Hepatocyte (in vitro differentiated cells): ENCODE measurements at places on chromosomes 1 and 21. TPM values are rescaled to one million over a fixed set of nuclear protein-coding genes. Genes with fewer than 3 reads are reported as not detected.

DNA sequence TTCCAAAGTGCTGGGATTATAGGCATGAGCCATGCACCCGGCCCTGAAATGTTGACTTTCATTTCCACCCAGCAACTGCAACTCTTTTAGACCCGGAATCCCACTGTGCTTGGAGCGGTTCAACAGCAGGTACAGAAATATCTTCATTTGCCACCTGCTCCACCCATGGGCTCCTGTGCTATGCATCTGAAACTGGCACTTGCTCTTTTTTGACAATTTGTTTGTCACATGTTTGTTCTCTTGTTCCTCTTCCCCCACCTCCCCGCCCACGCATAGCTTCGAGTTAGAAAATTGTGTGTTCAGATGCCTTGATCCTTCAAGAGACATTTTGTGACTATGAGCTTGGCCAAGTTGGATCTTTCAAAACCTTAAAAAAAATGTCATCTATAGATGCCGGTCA, 2.4 kb upstream of the IFNLR1 start:
- no peak for DNase-seq

DNA sequence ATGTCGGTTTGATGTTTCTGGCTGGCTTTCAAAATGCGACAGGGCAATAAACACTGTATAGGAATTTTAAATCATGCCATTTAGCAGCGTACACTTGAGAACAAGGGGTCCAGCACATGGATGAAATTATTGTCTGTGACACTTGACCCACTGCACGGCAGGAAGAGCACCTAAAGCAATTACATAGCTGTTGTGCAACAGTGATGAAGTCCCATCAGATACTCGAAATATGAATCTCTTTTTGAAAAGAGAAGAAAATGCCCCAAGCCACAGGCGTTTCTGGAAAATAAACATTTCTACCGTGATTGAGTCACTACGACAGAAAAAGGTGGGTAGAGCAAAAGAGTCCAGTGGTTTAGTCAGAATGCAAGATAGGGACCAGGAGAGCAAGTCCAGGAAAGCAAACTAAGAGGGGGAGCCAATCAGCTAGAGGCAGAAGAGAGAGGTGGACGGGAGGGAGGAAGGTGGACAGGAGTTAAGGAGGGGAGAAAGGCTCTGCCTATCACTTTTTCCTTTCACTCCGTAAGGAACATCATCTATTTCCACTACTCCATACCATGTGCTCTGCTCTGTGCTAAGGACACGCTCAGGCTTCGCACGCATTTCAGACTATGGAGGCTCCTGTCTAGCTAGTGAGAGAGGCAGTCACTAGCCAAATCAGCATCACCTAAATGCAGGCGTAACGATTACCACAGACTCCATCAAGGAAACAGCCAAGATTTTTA, 6.4 kb downstream of the DSCAM start:
- DNase-seq: no peak

DNA sequence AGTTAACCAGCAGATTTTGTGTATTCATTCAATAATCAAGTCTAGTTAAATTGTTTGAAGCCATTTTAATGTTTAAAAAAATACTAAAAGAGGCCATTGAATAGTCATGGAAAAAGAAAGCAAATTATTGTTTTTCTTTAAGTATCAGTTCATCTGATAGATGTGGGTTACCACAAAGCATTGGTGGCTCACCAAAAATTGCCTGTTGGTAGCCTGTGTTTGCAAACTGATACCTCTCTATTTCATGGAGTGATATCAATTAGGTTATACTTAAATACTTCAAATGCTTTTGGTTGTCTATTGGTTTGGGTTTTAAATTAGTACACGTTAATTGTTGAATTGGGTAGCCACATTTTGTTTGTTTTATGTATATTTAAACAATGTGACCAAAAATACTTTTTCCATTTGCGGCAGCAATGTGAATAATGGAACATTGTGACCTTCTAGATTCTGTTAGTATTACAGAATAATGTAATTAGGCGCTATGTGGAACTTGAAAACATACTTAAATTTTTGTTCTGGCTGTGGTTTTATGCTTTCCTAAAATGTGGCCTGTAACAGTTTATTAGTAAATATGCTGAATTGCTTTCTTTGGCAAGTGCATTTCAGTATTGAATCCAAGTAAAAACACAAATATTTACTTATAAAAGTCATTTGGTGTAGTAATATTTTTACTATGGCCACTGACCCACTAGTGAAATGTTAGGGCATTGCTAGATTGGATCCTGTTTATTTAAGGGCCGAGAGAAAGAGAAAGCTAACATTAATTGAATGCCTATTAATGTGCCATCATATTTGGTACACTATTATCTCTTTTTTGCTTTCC, 37.1 kb upstream of the NBL1 start:
- DNase-seq: no peak

- no peak for DNase-seq
These were observed 1.6 kb upstream of the HYI start for GRCh38 chr1:43455213-43455889.

DNA sequence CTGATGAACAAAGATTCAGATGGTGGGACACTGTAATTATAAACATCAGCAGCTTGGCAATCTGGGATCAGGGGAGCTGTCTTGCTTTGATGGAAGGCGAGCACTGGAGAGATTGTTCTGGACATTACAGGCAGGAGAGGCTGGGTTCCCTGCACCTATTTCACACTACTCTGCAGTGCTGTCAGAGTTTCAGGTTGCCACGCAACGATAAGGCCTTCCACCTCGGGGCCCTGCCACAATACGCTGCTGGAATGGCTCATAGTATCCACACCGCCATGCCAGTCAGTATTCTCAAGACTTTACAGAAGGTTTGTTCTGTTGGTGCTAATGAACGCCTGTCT, 96.8 kb downstream of the GLIS1 start:
- DNase-seq: no peak

DNA sequence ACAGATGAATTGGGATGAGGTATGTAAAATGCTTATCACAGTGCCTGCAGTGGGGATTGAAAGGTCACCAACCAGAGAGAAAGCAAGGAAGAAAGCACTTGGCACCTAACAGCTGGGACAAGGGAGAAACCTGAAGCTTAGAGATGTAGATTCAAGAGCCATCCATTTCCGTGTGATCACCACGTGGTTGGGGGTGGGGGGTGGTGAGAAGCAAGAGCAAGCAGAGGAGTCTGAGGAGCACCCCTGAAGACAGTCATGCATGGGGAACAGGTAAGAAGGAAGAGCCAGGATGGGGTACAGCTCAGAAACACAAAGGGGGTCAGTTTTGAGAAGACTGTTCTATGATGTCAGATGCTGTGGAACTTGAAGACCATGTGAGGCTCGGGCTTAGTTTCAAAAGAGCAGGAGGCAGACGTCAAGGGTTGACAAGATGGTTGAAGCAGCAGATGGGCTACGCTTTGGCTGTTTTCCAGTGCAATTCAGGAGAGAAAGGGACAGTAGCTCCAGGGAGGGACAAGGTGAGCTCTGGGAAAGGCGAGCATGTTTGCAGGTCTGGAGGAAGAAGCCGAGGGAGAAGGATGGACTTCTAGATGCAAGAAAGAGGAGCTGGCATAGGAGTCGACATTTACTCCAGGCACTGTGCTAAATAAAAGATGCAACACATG, 17.4 kb downstream of the KANK4 start:
- DNase-seq: no peak

GRCh38 chr21:41593051-41593759, 85.2 kb upstream of the TMPRSS2 start:
- peak; percentile 67 for DNase-seq

- peak; percentile 72 for DNase-seq
These were observed 57.7 kb downstream of the ATG4C start for GRCh38 chr1:62841587-62842169.

GRCh38 chr1:150575518-150576366, 3.7 kb downstream of the MCL1 start:
- DNase-seq: peak; percentile 13

DNA sequence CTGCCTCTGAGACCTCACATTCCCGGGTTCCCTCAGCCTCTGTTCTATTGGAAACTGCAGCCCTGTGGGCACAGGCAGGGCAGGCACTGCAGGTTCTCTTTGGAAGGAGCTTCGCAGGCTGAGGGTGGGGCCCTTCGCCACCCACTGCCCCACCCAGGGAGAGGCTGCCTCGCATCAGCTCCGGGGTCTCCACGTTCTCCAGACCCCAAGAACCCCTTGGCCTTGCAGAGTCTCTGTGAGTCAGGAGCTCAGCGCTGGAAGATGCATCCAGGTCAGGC, 8.6 kb upstream of the C1orf159 start:
- no peak for DNase-seq

DNA sequence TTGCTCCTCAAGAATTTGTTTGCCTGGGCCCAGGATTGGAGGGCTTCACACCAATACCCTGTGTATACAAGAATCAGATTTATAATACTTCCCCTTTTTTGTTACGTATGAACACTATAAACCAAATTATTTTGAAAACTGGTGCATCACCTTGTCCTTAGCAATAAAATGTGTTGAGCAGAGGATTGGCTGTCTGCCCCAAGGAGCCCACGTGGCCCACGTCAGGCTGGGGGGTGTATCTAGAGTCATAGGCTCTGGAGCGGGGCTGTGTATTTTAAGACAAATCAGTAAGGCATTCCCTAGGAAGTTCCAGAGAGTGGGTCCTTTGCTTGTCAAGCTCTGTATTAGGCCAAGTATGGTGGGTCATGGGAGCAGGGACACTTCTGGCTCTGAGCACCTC, 2.0 kb upstream of the ST3GAL3 start:
- DNase-seq: no peak

- DNase-seq: peak; percentile 47
These were observed 2.1 kb upstream of the S100A2 start for GRCh38 chr1:153567621-153568366.

DNA sequence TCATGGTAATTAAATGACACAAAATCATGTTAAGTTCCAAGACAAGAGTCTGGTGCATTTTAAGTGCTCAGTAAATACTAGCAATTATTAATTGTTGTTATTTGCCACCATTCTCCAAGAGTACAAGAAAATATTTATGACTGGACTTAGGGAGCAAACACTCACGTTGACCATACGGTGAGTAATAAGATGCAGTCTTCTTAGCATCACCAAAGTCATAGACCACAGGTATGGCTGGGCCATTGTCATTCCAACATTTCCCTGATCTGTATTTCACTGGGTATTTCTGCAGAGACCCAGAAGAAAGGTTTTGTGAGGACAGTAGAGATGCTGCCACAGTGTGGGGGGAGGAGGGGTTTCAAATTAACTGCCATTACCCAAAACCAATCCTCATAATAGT, 4.7 kb downstream of the ITLN2 start:
- no peak for DNase-seq

Gene PTGS2
- 6.2 and 9.9 TPM in 2 replicates for polyA plus RNA-seq

Gene DNAJC11
- polyA plus RNA-seq: 39.5 and 43.0 TPM in 2 replicates

Gene RHOU
- 70.5 and 72.5 TPM in 2 replicates for polyA plus RNA-seq

Gene GBP7
- 0.06 and 0.27 TPM in 2 replicates for polyA plus RNA-seq

Gene RNU1-4
- polyA plus RNA-seq: not detected in 2 replicates

Gene ATP5PO
- 311 and 354 TPM in 2 replicates for polyA plus RNA-seq

Gene GJB4
- polyA plus RNA-seq: 1.3 and 2.5 TPM in 2 replicates

Gene HES4
- polyA plus RNA-seq: 74.5 and 107 TPM in 2 replicates

Gene MCOLN3
- polyA plus RNA-seq: 13.6 and 13.9 TPM in 2 replicates

Gene OR14K1
- not detected in 2 replicates for polyA plus RNA-seq

Gene TNFSF4
- 0.80 and 1.9 TPM in 2 replicates for polyA plus RNA-seq
